ENCODE measurements at places on chromosomes 16 and 17.

DNA sequence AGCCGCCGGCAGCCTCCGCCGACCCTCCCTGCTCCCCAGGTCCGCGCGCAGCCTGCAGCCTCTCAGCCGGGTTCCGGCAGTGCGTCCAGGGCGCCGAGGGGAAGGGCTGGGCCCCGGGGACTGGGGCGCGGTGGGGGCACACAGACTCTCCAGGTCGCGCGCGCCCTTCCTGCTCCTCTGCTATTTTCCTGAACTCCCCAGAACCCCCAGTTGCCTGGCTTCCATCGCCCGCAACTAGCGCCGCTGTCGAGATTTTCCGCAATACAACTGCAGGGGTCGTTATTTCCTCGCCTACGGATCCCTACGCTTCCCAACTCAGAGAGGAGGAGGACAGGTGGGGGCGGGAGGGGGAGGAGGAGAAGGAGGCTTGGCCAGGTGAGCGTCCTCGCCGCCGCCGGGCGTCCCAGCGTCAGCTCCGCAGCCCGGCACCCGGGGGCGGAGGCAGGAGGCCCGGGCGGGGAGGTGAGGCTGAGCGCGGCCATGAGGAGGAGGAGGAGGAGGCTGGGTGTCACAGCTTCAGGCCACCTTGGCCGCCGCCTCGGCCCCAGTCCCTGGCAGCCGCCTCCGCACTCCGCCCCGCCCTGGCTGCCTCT, at the start of gene CA10:
TSS of gene CA10 (minus strand) at position 265 of the 593 bp plus-strand sequence.
- DNase-seq = no peak

DNA sequence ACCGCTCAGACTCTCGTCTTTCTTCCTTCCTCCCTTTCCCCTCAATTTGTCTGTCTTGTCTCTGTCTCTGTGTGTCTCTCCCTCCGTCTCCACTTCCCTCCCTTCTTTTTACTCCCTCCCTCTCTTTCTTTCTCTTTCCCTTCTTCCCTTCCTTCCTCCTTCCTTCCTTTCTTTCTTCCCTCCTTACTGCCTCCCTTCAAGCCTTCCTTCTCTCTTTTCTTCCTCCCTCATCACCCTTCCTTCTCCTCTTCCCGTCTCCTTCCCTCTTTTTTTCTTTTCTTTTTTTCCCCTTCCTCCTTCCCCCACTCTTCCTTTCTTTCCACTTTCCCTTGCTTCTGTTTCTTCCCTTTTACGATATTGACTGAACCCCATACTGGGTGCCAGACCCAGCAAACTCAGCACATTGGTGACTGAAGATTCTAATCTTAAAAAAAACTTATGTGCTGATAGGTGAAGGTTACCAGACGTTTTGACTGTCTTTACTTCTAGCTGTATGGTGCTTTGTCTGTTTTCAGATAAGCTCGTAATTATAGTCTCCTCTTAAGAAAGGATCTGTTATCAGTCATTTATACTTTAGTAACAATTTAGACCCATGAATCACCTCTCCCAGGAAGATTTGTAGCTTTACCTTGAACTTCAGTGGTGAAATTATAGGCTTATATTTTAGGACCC, 481 bp upstream of the BRD7 start:
- no peak for DNase-seq

DNA sequence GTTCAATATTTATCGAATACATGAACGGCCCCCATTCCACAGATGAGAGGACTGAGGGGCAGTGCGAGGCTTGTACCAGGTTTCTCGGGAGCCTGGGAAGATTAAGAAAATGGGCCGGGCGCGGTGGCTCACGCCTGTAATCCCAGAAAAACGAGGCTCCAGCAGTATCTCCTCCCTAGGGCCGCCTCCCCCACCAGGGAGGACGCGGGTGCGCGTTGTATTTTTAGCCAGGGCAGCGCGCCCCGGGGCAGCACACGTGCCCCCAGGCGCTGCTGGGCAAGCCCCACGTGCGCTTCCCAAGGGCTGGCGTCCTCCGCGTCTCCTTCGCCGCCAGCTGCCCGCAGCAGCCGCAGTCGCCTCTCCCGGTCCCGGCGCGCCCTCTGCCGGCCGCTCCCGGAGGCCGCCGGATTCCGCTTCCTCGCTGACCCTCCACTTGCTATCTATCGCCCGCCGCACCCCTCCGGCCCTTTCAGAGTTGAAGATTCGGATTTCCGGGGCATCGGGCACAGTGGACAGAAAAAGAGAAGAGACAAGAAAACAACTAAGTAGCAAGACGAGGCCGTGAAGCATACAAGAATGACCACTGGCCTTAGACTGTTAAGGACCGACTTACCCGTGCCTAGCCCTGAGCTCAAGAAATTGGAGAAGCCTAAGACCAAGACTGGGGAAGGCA, 1.9 kb upstream of the YBX2 start:
- DNase-seq = no peak

DNA sequence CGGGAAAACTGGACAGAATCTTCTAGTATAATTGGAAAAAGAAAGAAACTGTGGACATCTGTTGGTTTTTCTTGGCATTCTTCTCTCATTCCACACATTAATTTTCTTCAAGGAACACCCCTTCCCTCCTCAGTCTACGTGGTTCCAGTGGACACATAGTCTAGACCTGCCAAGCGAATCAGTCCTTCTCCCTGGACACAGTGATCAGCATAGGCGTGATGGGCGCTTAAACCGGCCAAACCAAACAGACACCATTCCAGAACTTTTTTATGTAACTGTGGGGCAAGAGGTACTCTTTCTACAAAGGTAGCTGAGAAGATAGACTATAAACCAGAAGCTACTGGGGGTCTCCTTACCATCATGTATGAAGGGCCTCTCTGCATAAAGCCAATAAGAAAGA, 121.8 kb upstream of the COX10 start:
- DNase-seq = no peak

GRCh38 chr16:73116576-73116975, 68.6 kb upstream of the ZFHX3 start:
- DNase-seq = no peak

DNA sequence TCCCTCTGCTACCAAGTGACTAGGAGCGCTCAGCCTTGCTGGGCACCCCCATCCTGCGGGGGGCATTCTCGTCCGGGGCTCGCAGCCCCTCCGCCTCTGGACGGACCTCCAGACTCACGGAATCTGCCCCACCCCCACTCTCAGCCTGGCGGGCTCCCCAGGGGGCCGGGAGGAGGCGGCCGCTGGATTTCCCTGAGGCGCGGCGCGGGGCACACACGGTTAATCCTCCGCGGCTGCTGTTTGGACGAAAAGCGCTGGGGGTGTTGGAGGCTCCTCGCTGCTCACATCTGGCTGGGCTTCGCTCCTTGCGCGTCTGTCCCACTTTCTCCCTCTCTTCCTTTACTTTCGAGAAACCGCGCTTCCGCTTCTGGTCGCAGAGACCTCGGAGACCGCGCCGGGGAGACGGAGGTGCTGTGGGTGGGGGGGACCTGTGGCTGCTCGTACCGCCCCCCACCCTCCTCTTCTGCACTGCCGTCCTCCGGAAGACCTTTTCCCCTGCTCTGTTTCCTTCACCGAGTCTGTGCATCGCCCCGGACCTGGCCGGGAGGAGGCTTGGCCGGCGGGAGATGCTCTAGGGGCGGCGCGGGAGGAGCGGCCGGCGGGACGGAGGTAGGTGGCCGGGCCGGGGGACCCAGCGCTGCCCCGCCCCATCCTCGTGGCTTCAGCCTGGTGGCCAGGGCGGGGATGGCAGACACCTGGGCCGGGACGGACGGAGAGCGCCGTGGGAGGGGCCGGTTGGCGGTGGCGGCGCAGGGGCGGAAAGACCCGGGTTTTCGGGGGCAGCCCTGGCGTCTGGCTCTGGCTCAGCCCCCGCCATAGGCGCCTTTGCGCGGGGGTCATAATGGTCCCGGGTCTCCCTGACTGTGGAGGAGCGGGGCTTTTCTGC, at the start of gene C1QTNF1:
TSS of gene C1QTNF1 (plus strand) at position 284 of the 886 bp plus-strand sequence. CDS start 19,800 bp downstream, outside the sequence.
- no peak for DNase-seq

DNA sequence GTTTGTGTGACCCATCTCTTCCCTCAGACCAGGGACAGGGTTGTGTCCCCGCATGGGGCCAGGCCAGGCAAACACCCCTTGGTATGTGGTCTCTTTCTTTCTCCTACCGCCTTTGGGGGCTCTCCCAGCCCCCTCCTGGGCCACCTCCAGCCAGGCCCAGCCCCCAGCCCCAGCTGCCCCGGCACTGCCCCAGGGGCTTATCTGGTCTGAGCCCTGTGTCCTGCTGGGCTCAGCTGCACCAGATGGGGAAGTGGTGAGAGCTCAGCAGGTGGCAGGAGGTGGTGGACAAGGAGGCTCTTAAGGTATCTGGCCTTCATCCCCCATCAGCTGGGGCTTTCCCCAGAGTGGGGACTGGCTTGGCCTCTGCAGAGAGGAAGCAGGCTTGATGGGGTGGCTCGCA, 8.7 kb downstream of the ADAM11 start:
- DNase-seq = no peak

DNA sequence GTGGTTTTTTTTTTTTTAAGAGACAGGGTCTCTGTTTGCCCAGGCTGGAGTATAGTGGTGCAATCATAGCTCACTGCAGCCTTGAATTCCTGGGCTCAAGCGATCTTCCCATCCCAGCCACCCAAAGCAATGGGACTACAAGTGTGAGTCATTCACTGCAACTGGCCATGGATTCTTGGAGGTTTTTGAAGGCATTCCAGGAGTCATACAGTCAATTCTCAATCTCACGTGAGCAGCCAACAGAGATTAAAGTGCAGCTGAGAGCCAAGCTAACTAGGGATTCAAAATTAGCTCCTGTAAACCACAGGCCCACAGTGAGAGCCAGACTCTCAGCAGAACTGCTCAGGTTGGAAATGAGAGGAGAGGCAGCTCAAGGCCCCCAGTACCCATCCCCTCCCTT, 30.2 kb downstream of the XPO6 start:
- no peak for DNase-seq

GRCh38 chr17:32798938-32799337, 78.0 kb downstream of the MYO1D start:
- no peak for DNase-seq

DNA sequence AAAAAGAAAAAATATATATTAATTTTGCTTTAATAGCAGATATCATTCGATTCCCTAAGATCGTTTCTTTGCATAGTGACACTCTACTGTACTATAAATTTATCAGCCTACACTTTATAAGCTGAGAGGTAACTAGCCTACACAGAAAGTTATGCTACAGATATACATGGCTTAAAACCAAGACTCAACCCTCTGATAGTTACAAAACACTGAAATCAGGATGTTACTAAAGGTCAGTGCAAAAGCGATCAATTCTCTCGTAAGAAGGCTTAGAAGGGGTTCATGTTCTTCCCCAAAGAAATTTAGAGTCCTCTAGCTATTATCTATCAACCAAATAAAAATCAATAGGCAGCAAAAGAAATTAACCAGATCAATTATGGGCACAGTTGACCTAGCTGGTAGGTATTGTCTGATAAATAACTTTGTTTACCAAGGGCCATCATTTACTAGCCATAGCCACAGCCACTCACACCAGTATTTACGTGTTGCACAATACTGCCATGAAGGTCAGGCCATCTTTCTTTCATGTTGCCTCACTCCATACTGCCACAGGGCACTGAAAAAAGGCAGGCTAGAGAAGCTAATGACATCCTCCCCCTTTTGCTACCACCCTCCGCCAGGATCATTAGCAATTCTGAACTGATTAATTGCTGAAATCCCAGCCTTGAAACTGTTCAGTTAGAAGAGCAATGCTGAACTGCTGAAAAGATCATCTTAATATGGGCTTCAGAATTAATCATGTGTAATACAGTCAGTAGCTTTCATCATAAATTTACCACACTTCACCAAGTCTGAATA, 43.7 kb downstream of the RND2 start:
- DNase-seq = no peak

DNA sequence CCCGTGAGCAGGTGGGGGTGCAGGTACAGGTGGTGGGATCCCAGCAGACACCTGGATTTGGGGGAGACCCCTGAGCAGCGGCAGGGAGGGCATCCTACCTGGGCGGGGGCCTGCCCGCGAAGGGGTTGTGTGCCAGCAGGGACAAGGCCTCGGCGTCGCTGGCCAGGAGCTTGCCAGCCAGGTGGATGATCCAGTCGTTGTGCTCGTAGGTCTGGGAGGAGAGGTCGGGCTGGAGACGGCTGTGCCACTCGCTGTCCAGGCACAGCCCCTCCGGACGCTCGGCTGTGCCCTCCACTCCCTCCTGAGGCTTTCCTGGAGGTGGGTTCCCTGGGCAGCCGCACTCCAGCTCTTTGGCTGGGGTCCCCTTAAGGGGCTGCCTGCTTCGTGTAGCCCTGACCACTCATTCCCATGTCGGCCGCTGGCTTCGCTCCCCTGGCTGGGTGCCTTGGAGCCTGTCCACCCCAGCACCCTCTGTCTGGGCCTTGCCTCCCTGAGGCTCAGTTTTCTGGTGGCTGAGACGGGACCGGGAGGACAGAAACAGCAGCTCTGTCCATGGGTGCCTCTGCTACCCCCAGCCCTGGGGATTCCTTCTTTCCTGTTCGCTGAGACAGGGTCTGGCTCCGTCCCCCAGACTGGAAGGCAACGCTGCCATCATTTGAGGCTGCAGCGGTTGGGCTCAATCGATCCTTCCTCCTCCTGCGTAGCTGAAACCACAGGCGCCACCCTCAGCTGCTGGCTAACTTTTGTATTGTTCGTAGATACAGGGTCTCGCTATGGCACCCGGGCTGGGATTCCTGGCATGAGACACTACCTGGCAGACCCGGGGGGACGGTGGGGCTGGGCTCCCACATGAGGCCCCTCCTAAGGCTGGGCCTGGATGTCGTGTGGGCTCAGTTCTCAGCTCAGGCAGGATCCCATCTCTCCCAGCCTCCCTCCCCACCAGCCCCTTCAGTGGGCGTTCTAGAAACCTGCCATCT, 68.6 kb upstream of the GNG13 start:
- DNase-seq = no peak

DNA sequence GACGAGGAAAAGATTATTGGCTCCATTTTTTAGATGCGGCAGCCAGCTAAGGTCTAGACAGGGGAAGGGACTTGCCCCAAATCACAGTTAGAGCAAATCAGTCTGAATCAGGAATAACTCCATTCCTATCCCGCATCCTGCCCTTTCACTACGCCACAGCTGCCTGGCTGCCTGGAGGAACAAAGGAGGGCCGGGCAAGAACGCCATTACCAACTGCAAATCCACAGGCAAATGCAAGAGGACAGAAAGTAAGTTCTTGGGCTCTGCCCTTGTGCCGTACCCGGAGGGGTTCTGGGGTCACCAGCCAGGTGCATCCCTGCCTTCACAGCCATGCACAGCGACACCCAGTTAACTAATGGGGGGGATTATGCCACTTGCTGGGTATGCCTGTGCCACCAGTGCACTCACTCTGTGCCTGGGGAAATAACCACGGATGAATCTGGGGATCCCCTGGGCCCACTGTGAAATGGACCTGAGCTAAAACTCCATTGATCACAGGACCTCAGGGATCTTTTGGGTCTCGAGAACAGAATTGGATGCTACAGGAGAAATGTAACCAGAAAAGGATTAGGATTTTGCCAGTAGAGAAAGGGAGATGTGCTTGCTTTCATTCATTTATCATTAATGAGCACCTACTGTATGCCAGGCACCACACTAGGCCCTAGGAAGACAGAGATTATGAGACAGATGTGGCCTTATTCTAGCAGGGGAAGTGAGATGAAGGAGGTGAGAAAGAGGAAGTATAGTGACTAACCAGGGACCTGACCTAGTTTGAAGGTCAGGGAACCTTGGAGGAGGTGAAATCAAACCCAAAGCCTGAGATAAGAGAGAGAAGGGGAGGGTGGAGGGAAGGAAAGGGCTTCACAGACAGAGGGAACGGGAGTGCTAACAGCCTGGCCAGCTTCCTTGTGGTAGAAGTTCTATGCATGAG, 17.7 kb downstream of the BCL7C start:
- no peak for DNase-seq

GRCh38 chr16:27511657-27512448, 37.9 kb downstream of the GTF3C1 start:
- DNase-seq = no peak

- DNase-seq = no peak
These were observed 770 bp downstream of the HBM start for GRCh38 chr16:166375-167121.

GRCh38 chr17:40819528-40820125, 2.8 kb downstream of the KRT10 start:
- DNase-seq = no peak

Data from cortex of kidney (tissue), 1 donor.